ENCODE measurements at places on chromosomes 16 and 17. TPM values are rescaled to one million over a fixed set of nuclear protein-coding genes. Genes with fewer than 3 reads are reported as not detected.

The MGAT5B gene
- 0.11 TPM for total RNA-seq

The KRT35 gene
- not detected for total RNA-seq

The GPATCH8 gene
- 18.6 TPM for total RNA-seq

- DNase-seq: no peak
These were observed 76.2 kb downstream of the NT5M start for GRCh38 chr17:17379197-17379991.

DNA sequence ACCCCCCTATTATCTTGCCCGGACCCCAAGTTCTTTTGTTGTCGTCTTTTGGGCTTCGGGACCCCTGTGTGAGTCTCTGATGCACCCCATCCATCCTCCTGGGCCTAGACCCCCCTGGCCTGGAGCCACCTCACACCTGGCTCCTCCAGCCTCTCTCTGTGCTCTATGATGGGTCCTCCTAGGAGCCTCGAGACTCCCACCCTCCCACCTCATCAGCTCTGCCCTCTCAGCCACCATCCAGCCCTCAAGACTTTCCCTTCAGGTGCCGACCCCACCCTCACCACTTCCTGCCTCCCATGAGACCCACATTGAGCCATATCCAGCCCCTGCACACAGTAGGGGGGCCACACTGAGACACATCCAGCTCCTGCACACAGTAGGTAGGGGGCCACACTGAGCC lies 8.7 kb upstream of the ATP2A3 start:
- no peak for DNase-seq
